Keratinocyte (primary cell): ENCODE measurements at places on chromosomes 16 and 17. TPM values are rescaled to one million over a fixed set of nuclear protein-coding genes. Genes with fewer than 3 reads are reported as not detected.

DNA sequence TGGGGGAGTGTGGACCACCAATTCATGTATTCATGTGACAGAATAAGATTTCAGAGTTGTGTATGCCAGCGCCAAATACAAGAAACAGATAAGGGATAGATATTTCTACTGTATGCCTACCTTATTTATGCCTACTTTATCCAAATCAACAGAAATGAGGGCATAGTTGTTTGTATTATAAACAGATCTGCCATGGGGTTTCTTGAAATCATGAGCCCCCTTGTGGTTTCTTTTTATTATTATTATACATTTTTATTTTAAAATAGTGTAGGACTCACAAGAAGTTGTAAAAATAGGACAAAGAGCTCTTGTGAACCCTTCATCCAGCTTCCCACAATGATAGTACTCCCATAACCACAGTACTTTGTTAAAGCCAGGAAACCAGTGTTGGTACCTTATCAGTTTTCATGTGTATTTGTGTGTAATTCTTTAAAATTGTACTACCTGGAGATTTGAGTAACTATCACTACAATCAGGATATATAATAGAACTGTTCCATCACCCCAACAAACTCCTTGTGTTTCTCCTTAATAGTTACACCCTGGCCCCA lies 229.4 kb downstream of the CCDC182 start:
- H3K4me1 ChIP-seq, result peaks cover 15% of the 10 kb centered on the region
- no peaks in the 10 kb centered on the region for H3K27me3 ChIP-seq
- H3K27ac ChIP-seq, result no peak overlapping the region
- DNase-seq, result no peak

GRCh38 chr16:52318302-52319009 lies 228.5 kb downstream of the TOX3 start:
- no peaks in the 10 kb centered on the region for H3K4me1 ChIP-seq
- DNase-seq, result no peak
- H3K27ac ChIP-seq, result no peak overlapping the region
- H3K36me3 ChIP-seq, result no peaks in the 10 kb centered on the region

CCL16 gene
- not detected in 3 replicates for polyA plus RNA-seq

GRCh38 chr16:57503366-57503765 lies 17.1 kb upstream of the DOK4 start:
- no peak overlapping the region for H3K4me3 ChIP-seq
- peaks cover 10% of the 10 kb centered on the region for H3K27me3 ChIP-seq
- no peak overlapping the region for H3K27ac ChIP-seq
- DNase-seq, result no peak

DNA sequence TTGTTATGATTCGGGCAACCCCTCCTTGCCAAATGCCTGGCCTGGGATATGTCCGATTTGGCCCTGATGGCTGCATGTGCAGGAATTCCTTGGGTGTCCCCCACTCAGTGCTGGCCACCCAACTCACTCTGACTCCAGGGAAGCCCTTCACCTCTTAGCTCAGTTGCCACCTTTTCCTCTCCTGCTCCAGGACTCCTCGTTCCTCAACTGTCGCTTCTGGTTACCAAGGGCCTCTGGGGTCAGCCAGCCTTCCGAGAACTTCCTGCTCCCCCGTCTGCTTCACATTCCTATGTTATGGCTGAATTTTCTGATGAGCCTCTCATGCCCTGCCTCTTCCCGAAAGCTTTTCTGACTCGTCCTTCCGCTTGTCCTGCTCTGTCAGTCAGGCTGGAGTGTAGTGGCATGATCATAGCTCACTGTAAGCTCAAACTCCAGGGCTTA lies 63.5 kb downstream of the SPACA3 start:
- no peak overlapping the region for H3K4me3 ChIP-seq
- H3K36me3 ChIP-seq, result no peaks in the 10 kb centered on the region
- DNase-seq, result no peak
- no peak overlapping the region for H3K27ac ChIP-seq
- H3K4me1 ChIP-seq, result peaks cover 3% of the 10 kb centered on the region
- no peaks in the 10 kb centered on the region for H3K27me3 ChIP-seq

- no peaks in the 10 kb centered on the region for H3K4me1 ChIP-seq
- peaks cover 9% of the 10 kb centered on the region for H3K27me3 ChIP-seq
- H3K36me3 ChIP-seq, result no peaks in the 10 kb centered on the region
- H3K4me3 ChIP-seq, result no peak overlapping the region
- H3K27ac ChIP-seq, result no peak overlapping the region
Measured at GRCh38 chr16:54546521-54546920, 259.9 kb upstream of the IRX3 start.

DNA sequence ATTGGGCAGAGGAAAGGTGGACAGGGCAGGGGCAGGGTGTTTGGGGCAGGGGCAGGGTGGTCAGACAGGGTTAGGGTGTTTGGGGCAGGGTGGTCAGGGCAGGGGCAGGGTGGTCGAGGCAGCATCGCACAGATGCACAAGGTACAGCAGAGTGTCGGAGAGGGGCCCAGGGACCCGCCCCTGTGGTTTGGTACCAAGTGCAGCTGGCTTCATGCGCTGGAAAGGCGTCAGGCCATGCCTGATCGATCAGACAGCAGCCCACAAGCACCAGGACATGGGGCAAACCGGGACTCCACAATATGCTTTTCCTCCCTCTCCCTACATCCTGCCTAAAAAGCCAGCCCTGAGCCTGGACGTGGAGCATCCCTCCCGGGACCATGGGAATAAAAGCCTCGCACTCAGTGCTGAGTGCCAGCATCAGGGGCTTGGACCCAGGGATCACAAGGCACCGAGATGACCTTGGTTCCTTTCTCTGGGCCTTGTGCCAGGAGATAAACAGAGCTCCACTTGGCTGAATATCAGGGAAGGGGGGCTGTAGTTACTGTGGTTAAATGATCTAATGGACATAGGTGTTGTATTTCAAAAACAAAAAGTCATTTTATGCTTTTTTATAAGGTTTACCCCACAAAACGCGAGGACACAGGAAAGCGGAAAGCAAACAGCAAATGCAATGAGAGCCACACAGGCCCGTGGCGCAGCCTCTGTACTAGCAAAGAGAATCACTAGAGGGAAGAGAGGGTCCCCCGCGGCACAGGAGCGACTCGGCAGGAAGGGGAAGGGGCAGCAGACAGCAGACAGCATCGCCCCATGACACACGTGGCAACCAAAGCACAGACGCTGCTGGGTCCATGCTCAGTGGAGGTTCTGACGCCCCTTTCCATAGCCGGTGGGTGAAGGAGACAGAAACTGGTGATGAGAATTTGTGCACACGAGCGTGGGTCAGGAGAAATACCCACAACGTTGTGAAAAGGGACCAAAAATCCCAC lies 5.3 kb upstream of the HEXD start:
- no peak overlapping the region for H3K27ac ChIP-seq
- DNase-seq, result no peak
- no peaks in the 10 kb centered on the region for H3K27me3 ChIP-seq
- H3K4me3 ChIP-seq, result no peak overlapping the region
- peaks cover 7% of the 10 kb centered on the region for H3K4me1 ChIP-seq

DNA sequence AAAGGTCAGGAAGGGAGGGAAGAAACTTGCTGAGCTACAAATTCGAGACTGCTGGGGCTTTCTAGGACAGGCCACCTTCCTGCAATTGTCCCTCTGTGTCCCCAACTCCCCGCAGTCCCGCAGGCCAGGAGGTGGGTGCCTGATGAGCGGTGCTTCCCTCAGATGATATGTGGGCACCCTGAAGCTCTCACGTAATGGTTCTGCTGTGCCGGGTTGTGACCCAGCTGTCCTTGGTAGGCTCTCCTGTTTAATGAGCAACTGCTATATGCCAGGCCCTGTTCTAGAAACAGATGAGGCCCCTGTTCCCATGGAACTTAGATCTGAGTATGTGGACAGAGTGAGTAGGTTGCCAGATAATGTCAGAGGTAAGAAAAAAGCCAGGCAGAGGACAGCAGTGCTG lies 22.0 kb upstream of the MYO15B start:
- no peaks in the 10 kb centered on the region for H3K4me1 ChIP-seq
- no peaks in the 10 kb centered on the region for H3K27me3 ChIP-seq
- no peak overlapping the region for H3K27ac ChIP-seq
- no peak for DNase-seq

GRCh38 chr16:74887084-74887483 lies 97.8 kb downstream of the WDR59 start:
- H3K27me3 ChIP-seq, result no peaks in the 10 kb centered on the region
- no peak for DNase-seq
- no peak overlapping the region for H3K4me3 ChIP-seq
- H3K27ac ChIP-seq, result no peak overlapping the region
- H3K36me3 ChIP-seq, result peaks cover 18% of the 10 kb centered on the region

DNA sequence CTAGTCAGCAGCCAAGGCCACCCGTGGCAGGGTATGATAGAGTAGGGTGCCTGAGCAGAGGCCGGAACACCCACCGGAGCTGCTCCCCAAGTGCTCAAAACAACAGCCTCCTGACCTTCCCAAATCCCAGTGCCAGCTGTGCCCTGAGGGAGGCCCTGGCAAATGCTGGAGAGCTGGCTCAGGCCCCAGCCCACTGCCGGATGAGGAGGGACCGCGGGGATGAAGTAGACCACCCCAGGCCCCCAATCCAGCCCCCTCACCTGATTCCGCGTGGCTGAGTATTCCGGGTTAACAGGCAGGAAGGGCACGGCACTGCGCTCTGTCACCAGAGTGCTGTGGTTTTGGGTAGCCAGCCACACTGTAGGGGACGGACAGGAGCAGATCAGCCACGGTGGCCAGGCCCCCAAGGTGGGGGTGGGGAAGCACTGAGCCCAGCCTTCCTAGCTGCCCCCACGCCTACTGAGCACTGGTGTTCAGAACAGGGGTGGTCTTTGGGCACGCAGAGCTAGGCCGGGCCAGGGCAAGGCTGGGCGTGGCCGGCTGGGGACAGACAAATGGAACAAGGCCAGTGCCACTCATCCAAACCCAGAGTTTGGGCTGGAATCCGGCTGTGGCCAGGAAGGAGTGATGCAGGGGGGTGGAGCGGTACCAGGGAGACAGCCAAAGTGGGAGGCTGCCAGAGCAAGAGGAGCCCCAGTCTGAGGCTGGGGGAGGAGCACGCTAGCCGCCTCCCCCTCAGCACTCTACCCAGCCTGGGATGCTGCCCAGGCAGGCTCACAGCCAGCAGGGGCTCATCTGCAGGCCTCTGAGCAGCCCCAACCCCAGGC lies 9.1 kb downstream of the TP53I13 start:
- peaks cover 42% of the 10 kb centered on the region for H3K36me3 ChIP-seq
- no peaks in the 10 kb centered on the region for H3K27me3 ChIP-seq

KCNH6 gene
- polyA plus RNA-seq, result not detected in 3 replicates

NME2 gene
- 902 to 1,260 TPM (median 1,116 TPM) in 3 replicates for polyA plus RNA-seq

TNS4 gene
- 129 to 171 TPM (median 160 TPM) in 3 replicates for polyA plus RNA-seq

GRCh38 chr16:30875871-30876801 lies 17.7 kb downstream of the BCL7C start:
- H3K27me3 ChIP-seq, result no peaks in the 10 kb centered on the region
- DNase-seq, result no peak
- H3K4me1 ChIP-seq, result peaks cover 25% of the 10 kb centered on the region
- peak overlapping the region; percentile 83 for H3K27ac ChIP-seq

KRTAP2-1 gene
- polyA plus RNA-seq, result not detected in 3 replicates

GRCh38 chr17:78252111-78252634 lies 20.7 kb downstream of the TMEM235 start:
- DNase-seq, result no peak
- no peaks in the 10 kb centered on the region for H3K36me3 ChIP-seq
- H3K4me1 ChIP-seq, result peaks cover 9% of the 10 kb centered on the region
- H3K27ac ChIP-seq, result no peak overlapping the region
- no peak overlapping the region for H3K4me3 ChIP-seq

KRT23 gene
- polyA plus RNA-seq, result 8.2 to 14.4 TPM (median 9.3 TPM) in 3 replicates

DNA sequence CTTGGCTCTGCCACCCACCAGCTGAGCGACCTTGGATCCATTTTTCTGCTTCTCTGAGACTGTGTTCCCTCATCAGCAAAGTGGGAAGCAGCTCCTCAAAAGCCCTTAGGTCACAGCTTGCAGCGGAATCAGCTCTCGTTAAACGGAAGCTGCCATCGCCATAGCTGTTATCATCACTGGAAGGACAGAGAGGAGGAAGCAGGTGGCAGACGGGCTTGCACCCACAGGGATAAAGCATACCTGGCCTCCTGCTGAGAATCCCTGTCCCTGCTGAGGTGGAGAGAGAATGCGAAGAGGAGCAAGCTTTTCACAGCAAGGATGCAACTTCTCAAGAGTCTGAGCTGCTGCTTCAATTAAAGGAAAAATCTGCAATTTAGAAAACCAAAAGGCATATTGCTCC lies 106.6 kb downstream of the CLEC16A start:
- H3K27ac ChIP-seq, result no peak overlapping the region
- DNase-seq, result no peak
- H3K4me1 ChIP-seq, result peaks cover 6% of the 10 kb centered on the region

DNA sequence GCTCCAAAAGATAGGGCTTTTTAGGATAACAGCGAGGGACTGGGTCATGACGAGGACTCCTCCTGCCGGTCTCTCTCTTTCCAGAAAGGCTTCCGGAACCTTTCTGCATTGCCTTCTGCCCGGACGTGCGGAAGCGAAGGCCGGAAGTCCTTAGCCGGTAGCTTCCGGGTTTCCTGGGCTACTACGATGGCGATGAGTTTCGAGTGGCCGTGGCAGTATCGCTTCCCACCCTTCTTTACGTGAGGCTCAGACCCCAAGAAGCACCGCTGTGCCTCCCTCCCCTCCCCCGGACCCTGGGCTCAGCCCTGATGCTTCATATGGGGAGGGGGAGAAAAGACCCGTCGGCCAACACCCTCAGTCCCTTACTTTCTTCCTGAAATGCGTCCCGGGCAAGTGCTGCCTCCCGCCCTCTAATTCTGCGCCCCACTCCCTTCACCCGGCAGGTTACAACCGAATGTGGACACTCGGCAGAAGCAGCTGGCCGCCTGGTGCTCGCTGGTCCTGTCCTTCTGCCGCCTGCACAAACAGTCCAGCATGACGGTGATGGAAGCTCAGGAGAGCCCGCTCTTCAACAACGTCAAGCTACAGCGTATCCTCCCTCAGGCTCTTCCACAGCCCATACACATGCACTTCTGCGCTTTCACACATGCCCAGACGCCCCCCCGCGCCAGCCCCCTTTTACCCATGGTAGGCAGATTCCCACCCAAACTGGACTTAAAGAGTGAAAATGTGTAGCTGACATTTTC lies at the start of gene VPS25:
VPS25 (plus strand) TSS at position 160 of the 746 bp plus-strand sequence; CDS start at position 187, 27 bp downstream.
- H3K4me1 ChIP-seq, result peaks cover 9% of the 10 kb centered on the region
- H3K27ac ChIP-seq, result peak within 1 kb of the TSS; percentile 91
- H3K4me3 ChIP-seq, result peak within 1 kb of the TSS; percentile 89

DNA sequence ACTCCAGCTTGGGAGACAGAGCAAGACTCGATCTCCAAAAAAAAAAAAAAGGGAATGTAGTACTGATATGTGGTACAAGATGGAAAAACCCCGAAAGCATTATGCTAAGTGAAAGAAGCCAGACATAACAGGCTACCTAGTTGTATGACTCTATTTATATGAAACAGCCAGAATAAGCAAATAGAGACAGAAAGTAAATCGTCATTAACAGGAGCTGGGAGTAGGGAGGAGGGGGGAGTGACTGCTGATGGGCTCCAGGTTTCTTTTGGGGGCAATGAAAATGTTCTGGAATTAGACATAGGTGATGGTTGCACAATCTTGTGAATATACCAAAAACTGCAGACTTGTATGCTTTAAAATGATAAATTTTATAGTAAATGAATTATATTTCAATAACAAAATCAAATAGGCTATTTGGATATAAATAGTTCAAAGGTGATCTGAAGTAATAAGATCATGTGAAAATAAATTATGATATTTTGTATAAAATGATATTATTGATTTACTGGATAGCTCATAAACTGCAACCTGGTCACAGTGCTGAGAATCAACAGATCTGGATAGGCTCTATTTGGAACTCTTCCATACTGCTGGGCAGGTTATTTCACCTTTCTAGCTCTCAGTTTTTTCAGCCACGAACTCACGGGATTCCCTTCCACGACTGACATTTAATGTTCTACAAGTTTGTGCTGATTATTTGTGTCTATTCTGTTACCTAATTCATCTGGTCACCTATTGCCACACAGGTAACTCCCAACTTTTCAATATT lies 27.1 kb downstream of the ZNF652 start:
- no peaks in the 10 kb centered on the region for H3K36me3 ChIP-seq
- DNase-seq, result no peak

GRCh38 chr17:6706996-6707395 lies 6.2 kb downstream of the SLC13A5 start:
- H3K4me1 ChIP-seq, result peaks cover 12% of the 10 kb centered on the region
- no peak for DNase-seq
- peaks cover 15% of the 10 kb centered on the region for H3K27me3 ChIP-seq
